Stimulated activated CD4-positive, alpha-beta T cell treated with anti-CD3 and anti-CD28 coated beads, TNF-alpha, amount 100 ng/mL, for 1 hour (primary cell): ENCODE measurements at places on chromosomes 1 and 21.

GRCh38 chr1:159009287-159009686 is 420 bp upstream of the IFI16 start:
- no peak for DNase-seq

DNA sequence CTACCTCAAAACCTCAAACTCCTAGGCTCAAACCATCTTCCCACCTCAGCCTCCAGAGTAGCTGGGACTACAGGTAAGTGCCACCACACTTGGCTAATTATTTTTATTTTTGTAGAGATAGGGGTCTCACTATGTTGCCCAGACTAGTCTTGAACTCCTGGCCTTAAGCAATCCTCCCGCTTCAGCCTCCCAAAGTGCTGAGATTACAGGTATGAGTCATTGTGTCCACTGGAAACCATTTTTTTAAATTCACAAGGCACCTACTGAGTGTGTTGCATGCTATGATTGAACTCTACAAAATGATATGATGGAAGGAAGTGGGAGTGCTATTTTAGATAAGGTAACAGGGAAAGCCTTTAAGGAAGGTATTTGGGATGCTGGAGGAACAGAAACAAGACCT is 41.8 kb upstream of the RCOR3 start:
- no peak for DNase-seq

DNA sequence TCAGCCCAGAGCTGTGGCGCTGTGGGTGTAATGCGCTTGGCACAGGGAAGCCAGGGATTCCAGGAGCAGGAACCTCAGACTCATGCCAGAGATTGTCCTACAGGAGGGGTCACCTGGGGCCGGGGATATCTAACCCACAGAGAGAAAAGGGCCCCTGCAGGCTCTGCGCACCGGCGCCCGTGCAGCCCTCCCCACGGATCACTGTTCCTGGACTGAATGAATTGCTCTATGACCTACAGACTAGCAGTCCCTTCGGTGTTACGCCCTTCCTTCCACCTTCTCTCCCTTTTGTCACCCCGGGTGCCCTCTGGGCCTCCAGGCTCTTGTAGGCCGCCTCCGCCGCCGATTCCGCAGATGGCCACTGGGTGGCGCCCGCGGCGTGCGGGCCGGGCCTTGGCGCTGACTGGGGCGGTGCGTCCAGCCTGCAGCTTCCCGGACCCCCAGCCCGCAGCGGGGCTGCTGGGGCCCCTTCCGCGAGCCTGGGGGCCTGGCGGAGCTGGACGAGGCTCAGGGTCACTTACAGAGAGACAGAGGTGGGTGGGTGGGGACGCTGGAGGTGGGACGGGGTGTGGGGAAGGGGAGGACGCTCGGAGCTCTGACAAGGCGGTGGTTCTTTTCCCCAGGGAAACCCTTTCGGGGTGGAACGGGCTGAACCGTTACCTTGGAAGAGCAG is 101.3 kb downstream of the IER5 start:
- DNase-seq = peak; percentile 55

DNA sequence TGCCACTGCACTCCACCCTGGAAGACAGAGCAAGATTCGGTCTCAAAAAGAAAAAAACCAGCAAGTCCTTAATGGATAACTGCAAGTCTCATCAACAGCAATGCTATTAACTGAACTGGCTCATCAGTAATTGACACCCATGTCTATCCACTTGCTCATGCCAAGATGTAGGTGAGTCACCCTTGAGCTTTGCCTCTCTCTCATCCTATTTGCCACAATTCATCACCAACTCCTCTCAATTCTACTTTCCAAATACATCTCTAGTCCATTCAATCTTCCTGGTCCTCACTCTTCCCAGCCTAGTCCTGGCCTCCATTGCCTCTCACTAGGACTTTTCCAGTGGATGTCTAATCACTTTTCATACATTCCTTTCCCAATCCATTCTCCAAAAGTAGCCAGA is 103.7 kb upstream of the PRMT6 start:
- DNase-seq = no peak

- DNase-seq = peak; percentile 36
Measured at GRCh38 chr1:15417059-15417934, 7.6 kb downstream of the EFHD2 start.

DNA sequence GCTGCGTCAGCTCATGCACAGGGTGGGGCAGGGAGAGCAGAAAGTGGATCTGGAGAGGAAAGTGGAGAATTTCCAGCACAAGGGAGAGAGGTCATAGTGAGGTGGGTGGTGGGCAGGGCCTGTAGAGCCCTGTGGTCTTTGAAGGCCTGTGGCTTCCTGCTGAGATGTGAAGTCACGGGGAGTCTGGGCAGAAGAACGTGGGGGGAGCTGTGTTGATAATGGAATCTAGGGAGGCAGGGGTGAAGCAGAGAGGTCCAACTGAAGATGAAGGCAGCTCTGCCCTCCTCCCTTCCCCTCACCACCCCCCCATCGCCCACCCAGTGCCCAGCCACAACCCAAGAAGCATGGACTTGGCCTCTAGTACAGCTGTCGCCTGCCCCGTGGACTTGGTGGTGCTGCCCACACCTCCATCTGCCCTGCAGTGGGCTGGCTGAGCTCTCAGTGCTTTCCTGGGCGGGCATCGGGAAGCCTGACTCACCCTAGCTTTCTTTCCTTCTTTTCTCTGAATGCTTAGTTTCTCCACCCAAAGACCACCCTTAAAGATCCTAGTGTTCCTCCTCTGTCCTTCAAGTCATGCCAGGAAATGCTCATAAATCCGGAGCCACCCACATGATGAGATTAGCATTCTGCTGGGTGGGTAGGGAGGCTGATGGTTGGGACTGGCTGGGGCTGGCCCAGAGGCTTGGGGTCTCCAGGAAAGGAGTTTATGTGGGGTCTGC is 186.1 kb downstream of the TRABD2B start:
- DNase-seq = no peak

DNA sequence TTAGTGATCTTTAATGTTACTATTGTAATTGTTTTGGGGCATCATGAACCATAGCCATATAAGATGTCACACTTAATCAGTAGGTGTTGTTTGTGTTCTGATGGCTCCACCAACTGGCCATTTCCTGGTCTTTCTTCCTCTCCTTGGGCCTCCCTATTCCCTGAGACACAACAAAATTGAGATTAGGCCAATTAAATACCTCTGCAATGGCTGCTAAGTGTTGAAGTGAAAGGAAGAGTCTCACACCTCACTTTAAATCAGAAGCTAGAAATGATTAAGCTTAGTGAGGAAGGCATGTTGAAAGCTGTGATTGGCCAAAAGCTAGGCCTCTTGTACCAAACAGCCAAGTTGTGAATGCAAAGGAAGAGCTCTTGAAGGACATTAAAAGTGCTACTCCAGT is 30.7 kb downstream of the PPP2R5A start:
- DNase-seq = no peak

GRCh38 chr1:238606457-238606856 is 715.7 kb upstream of the ZP4 start:
- no peak for DNase-seq

- no peak for DNase-seq
Measured at GRCh38 chr1:4023678-4024077, 123.6 kb upstream of the C1orf174 start.

DNA sequence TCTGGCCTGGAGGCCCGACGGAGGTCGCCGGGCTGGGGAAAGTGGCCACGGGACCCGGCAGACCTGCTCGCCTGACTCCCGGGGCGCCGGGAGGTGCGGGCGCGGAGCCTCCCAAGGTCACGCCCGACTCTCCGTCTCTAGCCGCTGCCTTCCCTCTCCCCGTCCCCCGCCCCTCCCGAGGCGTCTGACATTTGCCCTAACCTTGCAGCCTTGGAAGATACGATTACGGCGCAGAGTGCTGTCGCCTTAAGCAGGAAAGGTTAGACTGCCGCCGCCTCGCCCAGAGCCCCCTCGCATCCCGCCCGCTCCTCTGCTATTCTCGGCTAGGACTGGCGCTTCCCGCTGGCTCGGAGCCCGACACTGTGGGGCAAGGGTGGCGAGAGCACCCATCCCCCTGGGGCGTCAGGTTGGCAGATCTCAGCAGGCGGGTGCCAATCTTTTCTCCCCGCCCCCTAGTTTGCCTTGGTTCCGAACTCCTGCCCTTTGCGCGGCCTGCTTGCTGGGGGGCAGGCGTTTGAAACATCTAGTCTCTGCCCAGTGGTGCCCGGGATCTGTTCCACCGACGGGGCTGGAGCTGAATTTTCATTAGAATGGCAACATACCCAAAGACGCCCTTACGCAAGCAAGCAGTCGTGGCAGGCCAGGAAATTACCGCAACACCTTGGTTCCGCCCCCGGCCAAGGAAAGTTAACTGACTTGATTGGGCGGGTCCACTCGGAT is 835 bp downstream of the PGM1 start:
- peak; percentile 39 for DNase-seq

DNA sequence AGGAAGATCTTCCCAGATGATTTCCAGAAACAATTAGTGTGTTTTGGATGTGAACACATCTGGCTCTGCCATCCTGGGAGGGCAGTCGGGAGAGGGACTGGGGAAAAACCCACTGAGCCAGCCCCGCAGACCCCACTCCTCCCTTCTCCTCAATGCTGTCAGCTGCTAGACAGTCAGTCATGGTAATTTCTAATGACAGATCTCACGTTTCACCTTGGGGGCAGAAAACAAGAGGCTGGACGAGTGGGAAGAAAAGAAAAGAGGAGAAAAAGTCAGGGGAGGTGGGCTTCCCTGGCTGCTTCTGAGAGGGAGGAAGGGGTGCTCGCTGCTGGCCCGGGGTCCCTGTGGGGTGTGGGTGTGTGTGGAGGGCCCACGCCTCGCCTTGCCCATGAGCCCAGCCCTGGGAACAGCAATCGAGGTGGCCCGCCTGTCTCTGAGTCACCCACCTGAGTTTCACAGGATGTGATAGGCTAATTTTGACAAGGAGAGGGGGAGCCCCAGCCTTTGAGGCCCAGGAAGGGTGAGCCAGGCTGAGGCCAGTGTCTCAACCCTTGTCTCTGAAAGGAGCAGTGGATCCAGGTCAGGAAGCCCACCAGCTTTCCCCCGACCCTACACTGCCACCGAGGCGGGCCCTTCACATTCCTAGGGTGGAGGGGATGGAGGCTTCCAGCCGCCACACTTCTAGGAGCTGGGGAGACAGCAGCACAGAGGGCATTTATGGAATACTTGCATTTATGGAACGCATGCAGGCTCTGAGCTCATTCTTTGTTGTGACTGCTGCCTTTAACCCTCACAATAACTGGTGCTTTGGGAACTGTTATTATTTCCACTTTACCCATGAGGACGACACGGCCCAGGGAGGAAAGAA is 49.1 kb upstream of the IFNLR1 start:
- no peak for DNase-seq

- no peak for DNase-seq
Measured at GRCh38 chr1:33848205-33848937, 15.5 kb upstream of the HMGB4 start.

- no peak for DNase-seq
Measured at GRCh38 chr21:19541602-19542001, 1138.0 kb upstream of the TMPRSS15 start.

GRCh38 chr1:69377507-69377906 is 190.2 kb upstream of the LRRC7 start:
- no peak for DNase-seq

DNA sequence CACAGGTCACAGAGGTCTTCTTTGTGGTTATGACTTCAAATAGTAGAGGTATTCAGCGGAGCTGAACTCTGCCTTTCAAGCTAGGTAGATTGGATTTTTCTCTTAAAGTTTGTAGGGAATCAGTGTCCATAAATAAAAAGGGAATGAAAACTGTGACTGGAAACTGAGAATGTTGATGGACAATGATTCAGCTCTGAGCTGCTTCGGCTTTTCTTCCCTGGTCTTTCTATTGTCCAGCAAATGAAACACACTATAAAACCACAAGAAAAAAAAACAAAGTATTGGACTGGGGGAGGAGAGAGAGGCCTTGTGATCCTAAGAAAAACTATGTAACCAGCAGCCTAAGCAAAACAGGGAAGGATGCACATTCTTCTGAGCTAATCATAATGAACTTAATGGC is 11.1 kb downstream of the TNNI3K start:
- DNase-seq = no peak

- no peak for DNase-seq
Measured at GRCh38 chr1:85708829-85709227, 595 bp upstream of the ZNHIT6 start.

DNA sequence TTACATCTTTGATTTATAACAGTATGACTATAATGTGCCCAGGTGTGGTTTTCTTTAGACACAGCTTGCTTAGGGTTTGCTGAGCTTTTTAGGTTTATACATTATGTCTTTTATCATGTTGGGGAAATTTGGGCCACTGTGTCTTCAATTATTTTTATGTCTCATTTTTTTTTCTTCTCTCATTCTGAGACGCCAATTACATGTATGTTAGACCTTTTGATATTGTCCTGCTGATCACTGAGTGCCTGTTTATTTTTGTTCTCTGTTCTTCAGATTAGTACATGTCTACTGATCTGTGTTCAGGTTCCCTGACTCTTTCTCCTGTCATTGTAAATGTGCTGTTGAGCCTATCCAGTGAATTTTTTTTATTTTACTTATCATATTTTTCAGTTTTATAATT is 36.1 kb downstream of the TNNT2 start:
- DNase-seq = no peak

DNA sequence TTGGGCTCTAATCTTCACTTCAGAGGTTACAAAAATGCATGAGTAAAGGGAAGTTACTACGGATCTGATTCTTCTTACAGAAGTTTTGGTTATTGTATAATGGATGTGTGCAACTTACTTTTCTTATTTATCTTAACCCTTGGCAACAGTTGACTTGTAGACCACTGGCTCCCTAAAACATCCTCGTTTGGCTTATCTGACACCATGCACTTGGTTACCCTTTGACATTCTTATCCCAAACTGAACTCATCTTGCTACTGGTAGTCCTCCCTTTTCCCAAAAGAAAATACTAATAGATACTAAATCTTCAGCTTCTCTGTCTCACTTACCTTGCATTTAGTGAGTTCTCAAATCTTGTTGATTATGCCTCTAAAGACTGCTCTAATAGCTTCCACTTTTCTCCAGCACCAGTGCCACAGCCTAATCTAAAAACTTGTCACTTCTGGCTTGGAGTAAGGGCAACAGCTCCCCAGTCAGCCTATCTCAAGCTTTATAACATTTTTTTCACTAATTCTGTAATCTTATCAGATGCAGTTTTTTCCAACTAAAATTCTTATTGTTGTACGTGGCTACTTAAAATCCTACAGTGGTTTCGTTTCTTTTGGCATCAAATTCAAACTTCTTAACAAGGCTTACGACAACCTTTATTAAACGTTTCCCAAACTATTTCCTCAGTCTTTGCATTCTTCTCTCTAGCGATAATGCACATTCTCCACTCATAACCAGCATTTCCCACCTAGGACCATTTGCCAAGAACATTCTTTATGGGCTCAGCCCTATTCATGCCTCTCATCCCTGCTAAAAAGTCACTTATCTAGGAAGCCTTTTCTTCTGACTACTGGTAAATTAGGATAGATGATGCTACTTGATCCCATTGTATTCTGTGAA is 204.2 kb downstream of the KCNT2 start:
- no peak for DNase-seq
